Endodermal cell (in vitro differentiated cells): ENCODE measurements at places on chromosomes 12 and 14.

DNA sequence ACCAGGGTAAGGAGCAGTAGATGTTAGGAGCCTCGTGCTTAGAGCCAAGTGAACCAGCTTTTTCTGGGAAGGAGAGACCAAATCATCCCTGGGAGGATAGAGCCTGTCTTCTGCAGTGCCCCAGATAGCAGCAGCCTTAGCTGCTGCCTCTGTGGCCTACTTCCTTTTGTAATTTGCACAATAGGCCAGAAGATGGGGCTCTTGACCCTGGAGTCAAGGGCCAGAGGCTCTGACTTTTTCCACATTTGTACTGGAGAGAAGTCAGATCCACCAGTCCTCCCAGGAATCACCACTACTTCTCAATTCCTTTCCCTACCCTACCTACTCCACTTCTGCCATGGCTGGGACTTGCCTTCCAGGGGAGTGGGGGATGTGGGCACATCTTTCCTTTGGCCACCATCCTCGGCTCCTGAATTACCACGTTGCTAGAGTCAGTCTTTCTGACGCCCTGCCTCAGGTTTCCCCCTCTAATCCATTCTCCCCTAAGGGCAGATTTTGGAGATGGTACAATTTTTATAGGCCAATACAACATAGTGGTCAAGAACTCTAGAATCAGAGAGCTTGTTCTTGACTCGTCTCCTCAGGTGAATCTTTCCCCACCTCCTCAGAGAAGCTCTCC, 3.3 kb upstream of the SLC4A8 start:
- no peaks in the 10 kb centered on the region for H3K36me3 ChIP-seq
- DNase-seq, result peak; percentile 92
- H3K27ac ChIP-seq, result no peak overlapping the region
- H3K4me3 ChIP-seq, result no peak overlapping the region
- H3K27me3 ChIP-seq, result no peaks in the 10 kb centered on the region

- no peak for DNase-seq
- H3K36me3 ChIP-seq, result no peaks in the 10 kb centered on the region
- no peak overlapping the region for H3K27ac ChIP-seq
- no peaks in the 10 kb centered on the region for H3K27me3 ChIP-seq
- H3K4me1 ChIP-seq, result no peaks in the 10 kb centered on the region
These were observed 278.8 kb downstream of the ZFP36L1 start for GRCh38 chr14:68513838-68514607.

GRCh38 chr12:124436366-124436765, 131.0 kb downstream of the NCOR2 start:
- H3K27me3 ChIP-seq, result no peaks in the 10 kb centered on the region
- H3K27ac ChIP-seq, result no peak overlapping the region
- no peak overlapping the region for H3K4me3 ChIP-seq
- peak; percentile 70 for DNase-seq
- H3K36me3 ChIP-seq, result peaks cover 9% of the 10 kb centered on the region

DNA sequence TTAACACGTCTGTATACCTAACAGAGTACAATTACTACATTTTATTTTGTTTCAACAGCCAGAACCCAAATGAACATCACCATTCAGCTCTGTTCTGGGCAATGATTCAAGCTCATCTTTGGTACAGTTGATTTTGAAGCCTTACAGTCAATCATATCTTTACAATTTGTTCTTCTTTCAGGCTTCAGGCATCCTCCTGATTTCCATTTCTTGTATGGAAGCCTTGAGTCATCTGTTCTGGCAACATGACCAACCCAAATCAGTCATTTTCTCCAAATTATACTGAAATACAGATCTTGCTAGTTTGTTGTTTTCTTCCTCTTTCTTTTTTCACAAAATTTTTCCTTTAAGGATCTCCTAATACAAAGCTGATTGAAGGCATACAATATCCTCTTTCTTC, 80.2 kb downstream of the PAX9 start:
- no peak overlapping the region for H3K4me3 ChIP-seq
- no peak overlapping the region for H3K27ac ChIP-seq
- no peak for DNase-seq
- no peaks in the 10 kb centered on the region for H3K4me1 ChIP-seq
- H3K36me3 ChIP-seq, result no peaks in the 10 kb centered on the region
- peaks cover 15% of the 10 kb centered on the region for H3K27me3 ChIP-seq

DNA sequence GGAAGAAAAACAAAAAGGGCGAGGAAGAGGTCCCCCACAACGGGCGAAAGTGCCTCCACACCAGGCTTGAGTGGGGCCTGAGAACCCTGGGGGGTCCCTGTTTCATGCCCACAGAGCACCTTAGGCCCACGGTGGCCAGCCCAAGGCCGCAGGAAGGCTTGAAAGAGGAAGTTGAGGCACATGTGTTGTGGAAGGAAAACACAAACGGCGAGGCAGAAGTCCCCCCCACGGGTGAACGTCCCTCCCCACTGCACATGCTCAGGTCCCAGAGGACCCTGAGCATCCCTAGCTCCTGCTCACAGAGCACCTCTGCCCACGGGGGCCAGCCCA, 371.5 kb downstream of the ALG10 start:
- no peak overlapping the region for H3K4me3 ChIP-seq
- no peak for DNase-seq
- H3K36me3 ChIP-seq, result no peaks in the 10 kb centered on the region
- no peaks in the 10 kb centered on the region for H3K4me1 ChIP-seq
- no peaks in the 10 kb centered on the region for H3K27me3 ChIP-seq

GRCh38 chr14:72503271-72503670, 390.6 kb downstream of the DPF3 start:
- H3K36me3 ChIP-seq, result no peaks in the 10 kb centered on the region
- no peaks in the 10 kb centered on the region for H3K27me3 ChIP-seq
- no peaks in the 10 kb centered on the region for H3K4me1 ChIP-seq
- H3K27ac ChIP-seq, result no peak overlapping the region

- H3K4me1 ChIP-seq, result no peaks in the 10 kb centered on the region
- H3K27me3 ChIP-seq, result no peaks in the 10 kb centered on the region
- H3K36me3 ChIP-seq, result no peaks in the 10 kb centered on the region
- DNase-seq, result no peak
- no peak overlapping the region for H3K4me3 ChIP-seq
These were observed 553.6 kb upstream of the ATP2B1 start for GRCh38 chr12:90262251-90262650.

DNA sequence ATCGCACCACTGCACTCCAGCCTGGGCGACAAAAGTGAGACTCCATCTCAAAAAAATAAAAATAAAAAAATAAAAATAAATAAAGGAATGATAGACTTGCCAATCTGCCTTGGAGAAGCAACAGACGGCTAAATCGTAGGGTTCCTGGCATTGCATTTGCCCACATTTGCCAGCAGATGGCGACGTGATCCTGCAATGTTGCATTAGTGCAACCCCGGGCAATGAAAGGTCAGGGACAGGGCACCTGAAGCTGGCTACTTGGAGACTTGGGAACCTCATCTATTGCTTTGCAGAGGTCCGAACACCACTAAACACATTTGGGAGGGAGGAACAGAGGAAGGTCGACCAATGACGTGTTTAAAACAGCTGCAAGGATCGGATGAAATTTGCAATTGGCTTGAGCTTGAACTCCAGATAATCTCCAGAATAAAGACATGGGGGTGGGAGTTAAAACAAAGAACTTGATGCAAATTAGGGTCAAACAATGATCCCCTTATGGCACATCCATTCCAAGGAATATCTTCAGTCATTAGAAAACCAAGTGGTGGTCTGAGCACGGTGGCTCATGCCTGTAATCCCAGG, 34.6 kb downstream of the SPRING1 start:
- no peaks in the 10 kb centered on the region for H3K36me3 ChIP-seq
- no peaks in the 10 kb centered on the region for H3K27me3 ChIP-seq
- H3K4me3 ChIP-seq, result no peak overlapping the region
- no peak overlapping the region for H3K27ac ChIP-seq

DNA sequence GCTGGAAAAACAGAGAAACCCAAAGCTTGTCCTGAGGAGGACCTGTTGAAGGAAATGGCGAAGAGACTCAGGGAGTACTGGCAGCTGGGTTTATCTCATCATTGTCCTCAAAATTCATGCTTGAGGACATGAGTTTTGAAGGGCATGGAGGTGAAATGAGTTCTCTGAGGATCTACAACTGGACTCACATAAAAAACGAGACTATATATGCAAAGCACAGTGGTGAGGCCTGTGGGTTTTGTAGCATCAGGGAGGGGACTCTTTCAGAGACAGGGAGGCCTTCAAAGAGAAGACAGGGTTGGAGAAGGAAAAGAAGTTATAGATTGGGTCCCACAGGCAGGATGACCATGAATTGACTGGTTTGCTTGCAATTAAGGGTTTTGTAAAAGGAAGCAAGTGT, 71.3 kb upstream of the SCN8A start:
- no peaks in the 10 kb centered on the region for H3K36me3 ChIP-seq
- no peaks in the 10 kb centered on the region for H3K27me3 ChIP-seq
- H3K27ac ChIP-seq, result no peak overlapping the region
- H3K4me1 ChIP-seq, result peaks cover 5% of the 10 kb centered on the region
- no peak overlapping the region for H3K4me3 ChIP-seq

DNA sequence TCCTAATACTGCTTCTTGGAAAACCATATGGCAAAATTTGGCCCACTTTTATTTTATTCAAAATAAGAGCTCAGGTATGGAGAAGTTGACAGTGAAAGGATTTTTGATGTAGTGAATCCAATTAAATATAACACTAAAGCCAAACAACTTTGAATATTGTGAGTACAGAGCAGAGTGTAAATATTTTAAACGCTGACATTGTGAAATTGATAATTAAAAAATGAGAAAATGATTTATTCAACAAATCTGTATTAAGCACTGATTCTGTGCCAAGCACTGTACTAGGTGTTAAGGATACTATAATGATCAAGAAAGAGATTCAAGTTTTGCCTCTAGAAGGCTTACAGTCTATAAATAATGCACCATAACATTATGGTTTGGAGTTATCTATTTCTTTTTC, 50.5 kb downstream of the ATL1 start:
- DNase-seq, result no peak
- no peaks in the 10 kb centered on the region for H3K4me1 ChIP-seq
- no peak overlapping the region for H3K4me3 ChIP-seq
- H3K36me3 ChIP-seq, result no peaks in the 10 kb centered on the region

DNA sequence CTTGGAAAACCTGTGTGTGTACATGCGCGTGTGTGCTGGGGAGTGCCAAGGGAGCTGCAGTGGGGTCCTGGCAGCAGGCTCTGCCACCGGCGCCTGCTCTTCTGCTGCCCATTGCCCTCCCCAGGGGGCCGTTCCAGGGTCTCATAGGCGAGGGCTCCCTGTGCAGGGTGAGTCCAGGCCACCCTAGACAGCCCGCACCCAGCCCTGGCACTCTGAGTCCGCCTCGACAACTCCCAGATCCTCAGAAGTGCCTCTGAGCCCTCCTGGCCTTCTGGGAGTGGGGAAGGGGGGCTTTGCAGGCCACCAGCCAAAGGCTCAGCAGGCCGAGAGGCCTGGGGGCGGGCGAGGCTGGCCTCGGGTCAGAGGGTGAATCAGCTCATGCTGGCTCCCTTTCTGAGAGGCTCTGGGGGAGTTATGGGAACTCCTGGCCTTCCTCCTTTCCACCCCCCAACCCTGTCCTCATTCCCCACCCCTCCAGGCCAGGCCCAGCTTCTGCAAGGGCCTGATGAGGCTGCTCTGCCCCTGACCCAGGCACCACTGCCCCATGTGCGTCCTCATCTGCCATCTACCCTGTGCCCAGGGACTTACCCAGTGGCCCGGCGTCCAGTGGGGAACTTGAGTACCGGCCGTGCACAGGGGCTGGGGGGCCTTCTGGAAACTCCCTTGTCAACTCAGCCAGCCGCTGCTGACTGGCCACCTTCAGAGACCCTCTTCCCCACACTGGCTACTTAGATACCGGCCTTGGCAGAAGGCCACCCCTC, 2.1 kb upstream of the TEDC1 start:
- no peak for DNase-seq
- H3K36me3 ChIP-seq, result no peaks in the 10 kb centered on the region
- peak overlapping the region; percentile 78 for H3K4me3 ChIP-seq
- peaks cover 6% of the 10 kb centered on the region for H3K4me1 ChIP-seq
- peaks cover 41% of the 10 kb centered on the region for H3K27me3 ChIP-seq

- H3K36me3 ChIP-seq, result no peaks in the 10 kb centered on the region
- no peak for DNase-seq
- H3K27me3 ChIP-seq, result peaks cover 17% of the 10 kb centered on the region
- no peak overlapping the region for H3K27ac ChIP-seq
- no peak overlapping the region for H3K4me3 ChIP-seq
These were observed 6.1 kb downstream of the CD9 start for GRCh38 chr12:6206327-6206726.

GRCh38 chr12:39966256-39966655, 139.6 kb downstream of the SLC2A13 start:
- H3K4me1 ChIP-seq, result no peaks in the 10 kb centered on the region
- no peaks in the 10 kb centered on the region for H3K27me3 ChIP-seq
- no peaks in the 10 kb centered on the region for H3K36me3 ChIP-seq
- DNase-seq, result no peak
- no peak overlapping the region for H3K4me3 ChIP-seq
- H3K27ac ChIP-seq, result no peak overlapping the region

- no peak overlapping the region for H3K27ac ChIP-seq
- H3K4me1 ChIP-seq, result peaks cover 2% of the 10 kb centered on the region
- H3K27me3 ChIP-seq, result no peaks in the 10 kb centered on the region
These were observed 116.3 kb downstream of the TSPAN8 start for GRCh38 chr12:71041476-71041875.

GRCh38 chr12:80230068-80230467, 130.7 kb downstream of the OTOGL start:
- peaks cover 18% of the 10 kb centered on the region for H3K4me1 ChIP-seq
- H3K36me3 ChIP-seq, result no peaks in the 10 kb centered on the region
- no peaks in the 10 kb centered on the region for H3K27me3 ChIP-seq
- peak; percentile 87 for DNase-seq
- peak overlapping the region; percentile 3 for H3K4me3 ChIP-seq
- peak overlapping the region; percentile 63 for H3K27ac ChIP-seq

DNA sequence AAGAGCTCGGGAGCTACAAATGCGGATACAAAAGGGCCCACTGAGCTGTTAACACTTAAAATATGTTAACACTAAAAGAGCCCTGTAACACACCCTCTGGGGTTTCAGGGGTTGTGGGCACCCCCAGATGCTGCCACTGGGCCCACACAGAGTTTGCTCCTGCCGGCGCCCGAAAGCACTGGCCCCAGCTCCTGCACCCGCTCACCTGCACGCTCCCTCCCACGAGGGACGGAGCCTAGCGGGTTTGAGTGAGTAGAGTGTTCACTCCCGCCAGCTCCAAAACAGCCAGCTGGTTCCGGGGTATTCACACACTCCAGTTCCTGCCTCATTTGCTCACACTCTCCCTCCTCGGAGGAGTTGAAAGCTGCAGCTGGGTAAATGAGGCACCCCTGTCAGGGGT, 357.7 kb downstream of the ETNK1 start:
- no peaks in the 10 kb centered on the region for H3K27me3 ChIP-seq
- peaks cover 61% of the 10 kb centered on the region for H3K36me3 ChIP-seq
- H3K27ac ChIP-seq, result no peak overlapping the region
- H3K4me1 ChIP-seq, result no peaks in the 10 kb centered on the region
- DNase-seq, result no peak

GRCh38 chr14:34872822-34873588, 2.2 kb downstream of the BAZ1A start:
- DNase-seq, result no peak
- peak overlapping the region; percentile 96 for H3K4me3 ChIP-seq
- peaks cover 29% of the 10 kb centered on the region for H3K36me3 ChIP-seq
- peak overlapping the region; percentile 97 for H3K27ac ChIP-seq
- H3K27me3 ChIP-seq, result no peaks in the 10 kb centered on the region
- no peaks in the 10 kb centered on the region for H3K4me1 ChIP-seq
